Activated CD8-positive, alpha-beta memory T cell treated with anti-CD3 and anti-CD28 coated beads for 4 hours (primary cell): ENCODE measurements at places on chromosomes 3 and 15.

GRCh38 chr15:61173899-61174689 lies 55.0 kb downstream of the RORA start:
- no peak for DNase-seq

DNA sequence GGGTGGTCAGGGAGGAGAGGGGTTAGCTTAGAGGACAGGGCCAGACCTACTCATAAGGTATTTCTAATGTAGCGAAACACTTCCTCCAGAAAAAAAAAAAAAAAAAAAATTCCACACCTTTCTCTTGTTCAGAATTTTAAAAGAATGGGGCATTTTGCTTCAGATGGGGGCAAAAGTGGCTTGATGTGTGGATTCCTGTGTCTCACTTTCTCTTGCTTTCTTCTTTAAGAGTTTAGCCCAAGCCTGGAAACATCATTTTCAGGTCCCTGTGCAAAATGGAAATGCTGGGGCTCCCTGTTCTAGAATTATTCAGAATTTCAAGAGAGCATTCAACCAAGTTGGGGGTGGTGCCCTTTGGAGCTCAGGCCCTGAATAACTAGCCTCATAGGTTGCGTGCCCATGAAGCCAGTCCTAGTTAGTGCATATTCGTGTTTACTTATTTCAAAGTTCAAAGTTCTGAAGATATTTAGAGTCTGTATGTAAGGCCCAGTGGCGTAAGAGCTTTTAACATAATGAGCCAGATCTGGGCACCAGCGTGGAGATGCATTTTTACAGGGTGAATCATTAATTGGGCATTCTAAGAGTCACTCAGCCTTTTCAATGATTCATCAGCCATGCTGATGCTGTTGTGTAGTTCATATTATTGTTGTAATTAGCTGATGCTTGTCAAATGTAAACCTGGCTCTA lies 104.5 kb downstream of the RPLP1 start:
- DNase-seq = no peak

GRCh38 chr3:18556001-18556408 lies 130.9 kb upstream of the SATB1 start:
- no peak for DNase-seq

GRCh38 chr3:59570806-59571205 lies 521.0 kb upstream of the CFAP20DC start:
- DNase-seq = no peak

DNA sequence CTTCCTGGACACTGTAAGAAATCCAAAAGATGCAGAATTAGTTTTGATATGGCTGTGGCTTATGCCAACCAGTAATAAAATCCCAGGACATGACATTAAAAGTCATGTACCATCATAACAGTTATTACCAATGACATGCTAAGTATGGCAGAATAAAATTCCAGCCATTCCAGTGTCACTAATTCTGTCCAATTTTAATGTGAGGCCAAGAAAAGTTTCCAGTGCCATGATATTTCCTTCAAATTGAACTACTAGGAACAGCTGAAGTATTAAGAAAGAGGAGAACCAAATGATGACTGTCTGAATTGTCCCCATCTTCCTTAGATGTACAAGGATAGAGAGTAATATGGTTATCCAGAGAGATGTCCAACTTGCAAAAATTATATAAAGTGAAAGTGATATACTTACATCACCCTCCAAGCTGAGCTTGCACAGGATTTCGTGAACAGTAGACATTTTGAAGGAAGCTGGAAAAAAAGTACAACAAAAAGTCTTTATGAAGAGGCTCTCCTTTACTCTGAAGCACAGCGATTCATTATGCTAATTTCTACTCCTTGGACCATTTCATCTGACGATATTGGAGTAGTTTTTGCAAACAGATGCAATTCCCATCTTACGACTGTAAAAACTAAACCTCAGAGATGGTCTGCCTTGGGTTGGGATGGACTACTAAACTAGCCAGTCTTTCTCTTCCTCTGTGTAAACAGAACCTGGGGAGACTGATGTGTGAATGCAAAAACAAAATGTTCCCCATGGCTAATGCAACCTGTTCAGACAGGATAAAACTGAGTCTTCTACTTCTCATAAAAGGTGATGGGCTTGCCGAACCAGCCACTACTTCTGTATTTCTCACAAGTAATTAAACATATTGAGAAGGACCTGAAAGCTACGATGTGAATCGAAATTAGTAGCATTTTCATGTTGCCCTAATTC lies 11.9 kb downstream of the ANXA2 start:
- DNase-seq = no peak

DNA sequence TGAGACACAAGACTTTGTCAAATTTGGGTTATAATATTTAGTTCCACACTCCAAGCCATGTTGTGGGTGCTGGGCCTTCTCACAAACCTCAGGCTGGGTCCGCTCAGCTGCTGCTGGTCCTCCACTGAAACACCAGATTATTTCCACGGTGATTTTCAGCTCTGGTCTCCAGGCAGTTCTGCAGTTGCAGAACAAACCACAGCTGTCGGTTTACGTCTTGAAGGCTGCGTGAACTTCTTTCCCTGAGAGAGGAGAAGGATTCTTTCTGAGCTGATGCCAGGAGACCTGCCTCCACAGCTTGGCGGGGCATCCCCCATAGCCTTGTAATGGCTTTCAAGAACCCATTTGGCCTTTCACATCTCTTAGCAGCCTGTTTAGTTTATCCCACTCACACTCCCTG lies 16.2 kb downstream of the GALNT15 start:
- no peak for DNase-seq

DNA sequence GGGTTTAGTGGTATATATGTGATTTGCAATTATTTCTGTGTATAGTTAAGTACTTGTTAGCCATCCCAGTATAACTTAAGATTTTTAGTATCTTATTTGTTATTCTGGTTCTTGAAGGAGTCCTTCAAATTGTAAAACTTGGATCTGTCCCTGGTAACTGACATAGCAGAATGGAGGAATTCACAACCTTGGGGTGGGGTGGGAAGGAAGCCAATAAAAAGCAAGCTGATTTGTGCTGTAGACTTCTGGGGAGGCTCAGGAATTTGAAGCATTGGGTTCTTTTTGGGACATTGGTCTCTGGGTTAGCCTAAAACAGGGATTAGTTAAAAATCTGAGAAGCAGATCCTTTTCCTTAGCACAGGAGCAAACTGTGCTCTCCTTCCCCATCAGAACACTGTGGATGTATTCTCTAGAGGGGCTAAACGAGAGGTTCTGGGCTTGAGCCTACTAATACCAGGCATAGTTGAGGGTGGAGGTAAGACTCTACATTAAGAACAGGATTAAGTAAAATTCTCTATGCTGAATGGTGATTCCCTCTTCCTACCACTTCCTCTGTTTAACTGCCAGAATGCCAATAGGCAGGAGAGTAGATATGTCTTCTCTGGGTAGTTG lies 42.2 kb downstream of the GMPS start:
- DNase-seq = no peak

- no peak for DNase-seq
These were observed 17.0 kb downstream of the ACAP2 start for GRCh38 chr3:195425849-195426248.

GRCh38 chr3:192207651-192208050 lies 519.7 kb downstream of the FGF12 start:
- no peak for DNase-seq

DNA sequence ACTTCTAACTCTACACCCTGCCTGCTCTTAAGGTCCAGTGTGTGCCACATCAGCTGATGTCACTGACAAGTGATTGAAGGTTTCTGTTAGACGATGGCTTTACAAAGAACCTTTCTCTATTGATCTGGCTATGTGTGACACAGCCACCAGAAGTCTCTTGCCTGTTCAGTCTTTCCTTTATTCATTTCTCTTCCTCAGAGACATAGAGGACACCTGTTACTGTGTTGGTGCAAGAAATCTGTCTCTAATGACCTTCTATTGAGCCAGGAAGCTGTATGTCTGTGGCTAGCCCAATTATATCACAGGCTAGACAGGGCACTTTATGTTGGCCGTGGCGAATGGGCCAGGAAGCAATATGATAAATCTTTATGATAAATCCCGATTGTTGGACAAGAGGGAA lies 173.3 kb upstream of the GAP43 start:
- no peak for DNase-seq

GRCh38 chr3:19920401-19921080 lies 13.5 kb downstream of the EFHB start:
- no peak for DNase-seq

- no peak for DNase-seq
These were observed 167.3 kb downstream of the SLCO3A1 start for GRCh38 chr15:92020804-92021203.

GRCh38 chr3:3082234-3082924 lies 27.8 kb downstream of the IL5RA start:
- DNase-seq = no peak

DNA sequence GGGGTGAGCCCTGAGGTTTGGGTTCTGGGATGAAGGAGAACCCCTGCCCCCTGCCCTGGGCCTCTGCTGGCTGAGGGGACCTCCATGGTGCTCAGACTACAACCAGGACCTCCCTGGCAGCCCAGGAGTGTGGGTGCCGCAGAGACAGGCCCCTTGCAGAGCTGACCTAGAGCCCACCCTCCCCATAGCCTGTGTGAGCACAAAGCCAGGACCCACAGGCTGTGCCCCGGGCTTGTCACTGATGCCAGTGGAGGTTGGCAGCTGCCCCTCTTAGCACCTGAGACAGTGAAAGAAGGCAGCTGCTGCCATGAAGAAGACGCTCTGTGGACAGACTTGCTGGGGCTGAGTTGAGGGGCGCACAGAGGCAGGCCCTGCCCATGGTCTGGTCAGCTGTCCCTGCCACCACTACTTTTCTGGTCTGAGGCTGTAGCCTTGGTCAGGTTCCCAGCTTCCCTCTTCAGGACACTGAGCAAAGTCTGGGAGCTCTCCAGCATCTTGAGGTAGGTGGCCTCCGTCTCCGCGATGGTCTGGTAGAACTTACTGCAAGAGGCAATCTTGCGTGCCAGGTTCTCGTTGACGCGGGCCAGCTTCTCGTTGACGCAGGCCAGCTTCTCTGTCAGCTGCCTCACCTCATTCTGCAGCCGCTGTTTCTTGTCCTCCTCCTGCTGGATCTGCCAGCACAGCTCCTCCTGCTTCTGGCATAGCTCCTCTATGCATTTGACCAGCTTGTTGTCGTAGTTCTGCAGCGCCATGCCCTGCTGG lies 23.0 kb downstream of the USP4 start:
- DNase-seq = no peak

DNA sequence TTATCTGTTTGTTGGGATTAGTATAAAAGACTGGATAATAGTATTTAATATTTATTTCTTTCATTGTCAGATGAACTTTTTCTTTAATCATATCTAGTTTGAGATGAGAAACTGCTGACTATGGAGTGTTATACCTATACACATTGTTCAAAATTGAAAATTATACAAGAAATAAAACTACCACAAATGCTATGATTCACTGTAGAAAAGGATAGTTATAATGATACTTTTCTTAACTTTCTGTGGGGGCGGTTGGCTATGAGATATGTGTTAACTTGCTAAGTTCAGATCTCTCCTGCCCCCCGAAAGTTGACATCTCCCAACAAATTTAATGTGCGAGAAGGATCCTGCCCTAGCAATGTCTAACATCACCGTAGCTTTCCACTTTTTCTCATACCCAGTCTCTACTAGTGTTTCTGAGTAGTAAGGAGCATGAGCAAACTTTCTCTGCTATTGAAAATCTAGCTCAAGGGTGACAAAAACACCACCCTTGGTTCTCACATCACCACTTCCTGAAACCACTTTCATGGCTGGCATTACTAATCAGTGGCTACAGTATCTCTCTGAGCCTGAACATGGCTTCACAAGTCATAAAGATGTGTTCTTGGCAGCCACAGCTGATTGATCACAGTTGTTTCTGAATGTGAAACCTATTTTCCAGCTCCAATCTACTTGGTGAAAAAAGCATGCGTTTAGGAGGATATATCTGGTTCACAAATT lies 15.8 kb upstream of the SAMMSON start:
- DNase-seq = no peak

GRCh38 chr15:78828920-78829319 lies 17.7 kb upstream of the ADAMTS7 start:
- DNase-seq = no peak

GRCh38 chr3:80451393-80451792 lies 683.6 kb upstream of the ROBO1 start:
- no peak for DNase-seq

GRCh38 chr15:42915654-42916315 lies 4.8 kb downstream of the TTBK2 start:
- DNase-seq = no peak

DNA sequence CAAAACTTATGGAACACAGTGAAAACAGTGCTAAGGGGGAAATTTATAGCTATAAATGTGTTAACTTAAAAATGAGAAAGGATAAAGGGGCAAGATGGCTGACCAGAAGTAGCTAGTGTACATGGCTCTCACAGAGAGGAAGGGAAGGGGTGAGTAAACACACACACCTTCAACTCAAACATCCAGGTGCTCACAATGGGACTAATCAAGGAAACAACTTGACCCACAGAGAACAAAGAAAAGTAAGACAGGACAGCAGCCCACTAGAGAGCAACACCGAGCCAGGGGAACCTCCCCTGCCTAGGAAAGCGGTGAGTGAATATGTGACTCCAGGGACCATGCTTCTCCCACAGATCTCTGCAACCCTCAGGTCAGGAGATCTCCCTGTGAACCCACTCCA lies 85.0 kb upstream of the UBP1 start:
- DNase-seq = no peak

DNA sequence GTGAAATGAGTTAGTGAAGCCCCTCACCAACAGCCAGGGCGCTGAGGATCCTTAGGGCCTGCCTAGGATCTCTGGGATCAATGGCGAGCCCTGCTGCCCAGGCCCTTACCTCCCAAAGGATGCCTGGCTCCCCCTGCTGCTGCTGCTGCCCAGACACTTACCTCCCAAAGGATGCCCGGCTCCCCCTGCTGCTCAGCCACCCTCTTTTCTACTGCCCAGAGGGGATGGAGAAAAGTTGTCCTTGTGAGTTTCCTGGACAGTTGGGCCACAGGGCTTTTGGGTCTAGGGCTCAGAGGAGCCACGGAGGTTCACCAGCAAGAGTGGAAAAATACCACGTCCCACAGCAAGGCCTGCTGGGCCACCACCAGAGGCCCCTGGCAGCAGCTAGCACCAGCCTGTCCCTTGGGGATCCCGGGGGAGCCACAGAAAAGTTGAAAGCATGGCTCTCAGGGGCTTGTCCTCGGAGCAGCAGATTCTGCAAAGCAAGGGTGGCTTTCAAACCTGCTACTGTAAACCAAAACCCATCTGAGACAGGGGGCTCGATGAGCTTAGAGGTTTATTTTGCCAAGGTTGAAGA lies 59.4 kb downstream of the SLC6A6 start:
- DNase-seq = no peak

DNA sequence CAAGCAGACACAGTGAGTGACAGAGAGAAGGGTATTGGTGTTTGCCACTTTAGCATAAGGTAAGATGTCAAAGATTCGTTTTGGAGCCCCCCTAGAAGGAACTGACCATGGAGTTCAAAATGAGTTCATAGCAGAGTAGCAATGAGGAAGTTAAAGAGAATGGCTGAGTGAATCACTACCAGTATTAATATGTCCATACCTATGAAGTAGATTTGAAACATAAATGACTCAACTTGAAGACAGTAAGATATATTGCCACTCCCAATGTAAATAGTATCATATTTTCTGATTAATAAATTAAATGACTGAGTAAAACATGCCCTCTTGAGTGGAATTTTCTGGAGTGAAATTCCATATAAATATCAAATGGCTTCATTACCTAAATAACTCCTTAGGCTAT lies 675.1 kb downstream of the NLGN1 start:
- DNase-seq = no peak
